ENCODE measurements at places on chromosomes 5 and 9.

DNA sequence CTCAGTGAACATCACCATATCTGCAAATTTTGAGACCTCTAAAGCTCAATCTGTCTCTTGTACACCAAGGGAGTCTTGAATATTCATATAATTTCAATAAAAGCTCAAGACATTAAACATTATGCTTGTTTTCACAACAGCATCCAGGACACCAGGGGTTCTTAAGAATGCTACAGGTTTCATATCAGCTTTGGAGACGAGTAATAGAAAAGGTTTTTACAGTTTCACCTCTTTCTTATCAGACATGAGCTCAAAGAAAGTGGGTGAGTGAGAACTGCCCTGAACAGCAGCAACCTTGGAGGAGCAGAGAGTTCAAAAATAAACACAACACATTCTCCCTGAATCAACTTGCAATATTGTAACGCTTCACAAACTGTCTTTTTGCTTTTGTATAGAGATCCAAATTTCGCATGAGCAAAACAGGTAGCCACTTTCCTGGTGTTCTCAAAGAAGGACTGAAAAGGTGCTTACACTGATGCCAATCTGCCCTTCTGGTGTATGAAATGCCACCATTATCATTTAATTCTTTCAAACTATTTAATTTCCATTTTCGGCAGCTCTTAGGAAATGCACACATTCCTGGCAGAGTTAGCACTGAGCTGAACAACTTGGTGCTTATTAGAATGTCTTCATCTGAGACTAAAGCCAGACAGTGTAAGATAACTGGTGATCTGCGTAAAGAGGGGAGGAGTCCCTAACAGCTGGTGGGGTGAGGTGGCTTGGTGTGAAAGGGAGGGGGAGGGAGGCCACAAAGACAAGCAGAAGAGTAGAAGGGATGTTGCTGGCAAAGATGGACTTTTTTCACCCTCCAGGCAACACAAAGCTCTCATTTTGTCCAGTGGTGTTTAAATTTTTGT, 535.3 kb downstream of the PDE4D start:
- DNase-seq, result no peak

GRCh38 chr5:81830596-81830995, 79.7 kb upstream of the SSBP2 start:
- DNase-seq, result no peak

DNA sequence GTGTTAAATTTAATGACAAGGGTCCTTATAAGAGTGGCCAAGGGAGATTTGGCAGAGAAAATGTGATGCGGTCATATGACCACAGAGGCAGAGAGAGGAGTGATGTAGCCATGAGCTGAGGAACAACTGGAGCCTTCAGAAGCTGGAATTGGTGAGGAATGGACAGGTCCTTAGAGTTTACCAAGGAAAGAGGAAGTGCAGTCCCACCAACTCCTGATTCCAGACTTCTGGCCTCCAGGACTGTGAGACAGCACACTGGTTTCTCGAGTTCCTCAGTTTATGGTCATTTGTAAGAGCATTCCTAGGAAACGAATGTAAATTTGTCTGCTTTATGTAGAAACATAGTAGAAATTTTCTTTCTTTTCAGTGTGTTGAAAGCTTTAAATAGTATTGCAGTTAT, 410.1 kb downstream of the CDH18 start:
- no peak for DNase-seq

DNA sequence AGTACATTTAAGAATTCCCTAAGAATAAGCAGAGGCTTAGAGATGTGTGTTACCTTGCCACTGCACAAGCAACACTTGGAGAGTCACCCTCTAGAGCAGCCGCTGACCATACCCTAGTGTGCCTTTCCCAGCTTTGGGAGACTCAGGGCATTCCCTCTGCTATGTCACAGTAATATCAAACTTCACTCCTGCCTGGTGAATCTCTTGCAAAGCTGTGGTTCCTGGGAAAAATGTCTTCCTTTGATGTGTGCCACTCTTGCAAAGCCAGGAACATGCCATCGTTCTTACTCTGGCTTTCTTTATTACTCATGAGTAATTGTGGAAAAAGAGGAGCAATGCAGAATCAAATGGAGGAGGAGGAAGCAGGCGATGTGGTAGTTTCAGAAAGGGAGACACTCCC, 173.2 kb downstream of the CCDC192 start:
- no peak for DNase-seq

Data from GM19239 (cell line).